IPS-NIHi11 (cell line): ENCODE measurements at places on chromosomes 2 and 18.

GRCh38 chr2:85435220-85435958, 16.9 kb downstream of the SH2D6 start:
- DNase-seq = no peak

DNA sequence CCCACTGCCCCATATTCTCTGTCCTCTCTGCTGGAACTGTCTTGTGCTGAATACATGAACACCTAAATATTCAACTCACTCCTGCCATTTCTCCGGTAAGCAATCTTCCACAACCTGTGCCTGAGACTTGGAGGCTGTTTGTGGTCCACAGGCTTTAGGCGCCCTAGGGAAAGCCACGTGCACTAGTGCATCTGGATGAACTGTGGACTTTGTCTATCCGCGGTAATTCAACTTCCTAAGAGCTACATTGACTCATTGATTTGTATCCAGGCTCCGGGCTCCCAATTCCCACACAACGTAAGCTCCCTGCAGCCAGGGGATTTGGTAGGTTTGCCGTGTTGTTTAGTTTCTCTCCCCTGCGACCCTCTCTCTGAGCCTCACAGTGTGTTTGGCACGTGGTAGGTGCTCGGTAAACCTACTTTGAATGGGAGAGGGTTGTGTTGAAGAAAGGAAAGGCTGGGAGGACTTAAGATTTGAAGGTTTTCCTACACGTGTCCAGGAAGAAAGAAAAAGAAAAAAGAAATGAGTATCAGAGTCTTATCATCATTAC, 718.2 kb downstream of the DPP10 start:
- DNase-seq = no peak

DNA sequence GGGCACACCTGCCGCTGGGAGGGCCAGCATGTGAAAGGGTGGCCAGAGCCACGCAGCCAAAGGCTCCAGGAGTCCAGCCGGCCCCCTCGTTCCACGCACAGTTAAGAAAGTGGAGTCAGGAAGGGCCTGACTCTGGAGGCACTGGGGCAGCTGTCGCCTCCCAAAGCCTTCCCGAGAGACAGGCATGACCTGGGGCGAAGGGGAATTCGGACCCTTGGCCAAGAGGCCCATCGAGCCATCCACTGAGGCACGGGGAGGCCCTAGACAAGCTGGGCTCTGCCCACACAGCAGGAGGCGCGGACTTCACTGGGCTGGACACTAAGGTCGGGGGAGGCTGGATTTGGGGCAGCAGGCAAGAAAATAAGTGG, 38.5 kb upstream of the SNED1 start:
- DNase-seq = peak; percentile 11

DNA sequence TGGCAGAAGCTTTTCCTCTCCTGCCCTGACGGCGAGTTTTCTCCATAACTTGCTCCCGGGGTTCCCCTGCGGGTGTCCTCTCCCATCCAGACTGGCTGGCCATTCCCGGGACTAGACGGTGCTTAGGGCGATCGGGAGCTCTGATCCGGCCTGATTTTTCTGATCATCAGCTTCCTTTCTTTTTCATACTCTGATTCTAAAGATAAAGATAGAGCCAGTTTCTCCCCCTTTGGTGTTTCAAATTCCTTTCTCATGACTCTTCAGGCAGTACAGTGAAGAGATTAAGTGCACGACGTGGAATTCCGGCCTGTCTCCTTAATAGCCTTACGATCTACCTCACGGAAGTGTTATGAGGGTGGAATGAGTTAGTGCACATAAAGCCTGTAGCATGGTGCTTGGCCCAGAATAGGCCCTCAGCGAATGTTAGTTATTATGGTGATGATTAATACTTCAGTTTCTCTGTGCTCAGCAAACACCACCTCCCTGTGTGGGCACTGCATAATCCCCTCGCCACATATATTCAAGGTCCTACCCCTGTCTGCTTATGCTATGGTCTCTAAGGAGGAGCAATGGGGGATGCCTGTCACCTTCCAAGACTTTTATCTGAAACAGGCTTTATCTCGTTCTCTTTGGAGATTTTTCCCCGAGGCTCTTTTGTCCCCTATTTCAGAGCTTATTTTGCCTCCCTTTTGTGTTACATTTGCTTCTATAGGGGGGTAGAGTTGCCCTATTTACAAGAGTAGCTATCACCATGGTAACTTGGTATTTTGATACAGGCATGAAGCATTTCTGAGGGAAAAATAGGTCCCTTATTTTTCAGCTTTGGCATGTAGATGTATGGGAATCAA, 254.8 kb downstream of the CDH2 start:
- peak; percentile 17 for DNase-seq

DNA sequence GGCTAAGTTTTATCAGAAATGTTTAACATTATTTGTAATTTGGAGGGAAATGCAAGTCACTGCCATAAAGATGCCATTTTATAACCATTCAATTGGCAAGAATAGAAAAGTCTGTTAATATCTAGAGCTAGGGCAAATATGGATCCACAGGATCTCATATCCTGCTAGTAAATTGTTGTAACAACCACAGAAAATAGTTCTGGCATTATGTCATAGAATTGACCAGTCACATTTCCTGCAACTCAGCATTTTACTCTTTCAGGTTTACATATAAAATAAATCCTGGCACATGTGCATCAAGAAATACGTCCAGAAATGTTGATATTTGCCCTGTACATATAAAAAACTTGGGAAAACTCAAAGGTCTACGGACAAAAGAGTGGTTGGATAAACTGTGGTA, 32.9 kb downstream of the OSBPL6 start:
- no peak for DNase-seq

- DNase-seq = peak; percentile 76
Observed at GRCh38 chr18:24514439-24514838, 54.0 kb downstream of the HRH4 start.

GRCh38 chr2:10449838-10450691, 1.9 kb upstream of the ODC1 start:
- no peak for DNase-seq

GRCh38 chr2:174336501-174337336, 2.0 kb downstream of the SP9 start:
- peak; percentile 69 for DNase-seq

DNA sequence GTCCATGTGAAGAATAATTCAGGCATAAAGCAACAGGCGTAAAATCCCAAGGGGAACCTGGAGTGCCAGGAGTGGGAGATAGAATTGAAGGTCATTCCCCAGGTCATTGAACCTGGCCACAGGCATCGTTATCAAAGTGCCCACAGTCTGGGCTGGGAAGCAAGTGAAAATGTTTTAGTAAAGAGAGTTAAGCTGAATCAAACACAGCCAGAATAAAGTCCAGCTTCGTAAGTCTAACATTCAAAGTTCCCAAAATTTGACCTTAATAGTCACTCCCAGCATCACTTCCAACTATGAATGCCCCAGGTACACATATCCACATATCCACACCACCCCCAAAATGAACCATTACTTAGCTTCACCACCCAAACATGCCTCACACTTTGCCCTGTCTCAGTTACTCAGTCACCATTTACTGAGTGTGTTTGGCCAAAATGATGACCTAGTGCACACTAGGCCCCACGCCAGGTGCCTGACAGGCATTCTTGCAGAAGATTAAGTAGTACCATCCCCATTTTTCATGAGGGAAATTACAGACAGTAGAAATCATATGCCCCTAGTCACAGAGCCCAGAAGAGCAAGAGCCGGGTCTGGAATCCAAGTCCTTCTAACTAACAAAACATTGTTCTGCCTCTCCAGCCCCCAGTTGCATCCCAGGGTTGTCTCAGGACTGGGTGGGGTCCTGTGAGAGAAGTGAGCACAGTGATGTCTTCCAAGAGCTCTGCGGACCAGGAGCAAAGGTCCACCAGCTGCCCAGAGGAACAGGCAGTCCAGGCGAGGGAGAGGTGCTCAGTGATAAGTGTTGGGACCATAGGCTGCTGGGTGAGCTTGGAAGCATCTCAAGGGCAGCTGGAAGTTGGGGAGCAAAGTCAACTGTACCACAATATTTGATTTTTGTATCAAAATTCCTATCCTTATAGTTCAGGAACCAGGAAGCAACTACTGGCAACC, 65.2 kb upstream of the MYCN start:
- no peak for DNase-seq

- no peak for DNase-seq
Observed at GRCh38 chr2:206784559-206785353, 19.4 kb downstream of the FASTKD2 start.

GRCh38 chr2:150697596-150697995, 210.1 kb upstream of the RND3 start:
- DNase-seq = no peak

DNA sequence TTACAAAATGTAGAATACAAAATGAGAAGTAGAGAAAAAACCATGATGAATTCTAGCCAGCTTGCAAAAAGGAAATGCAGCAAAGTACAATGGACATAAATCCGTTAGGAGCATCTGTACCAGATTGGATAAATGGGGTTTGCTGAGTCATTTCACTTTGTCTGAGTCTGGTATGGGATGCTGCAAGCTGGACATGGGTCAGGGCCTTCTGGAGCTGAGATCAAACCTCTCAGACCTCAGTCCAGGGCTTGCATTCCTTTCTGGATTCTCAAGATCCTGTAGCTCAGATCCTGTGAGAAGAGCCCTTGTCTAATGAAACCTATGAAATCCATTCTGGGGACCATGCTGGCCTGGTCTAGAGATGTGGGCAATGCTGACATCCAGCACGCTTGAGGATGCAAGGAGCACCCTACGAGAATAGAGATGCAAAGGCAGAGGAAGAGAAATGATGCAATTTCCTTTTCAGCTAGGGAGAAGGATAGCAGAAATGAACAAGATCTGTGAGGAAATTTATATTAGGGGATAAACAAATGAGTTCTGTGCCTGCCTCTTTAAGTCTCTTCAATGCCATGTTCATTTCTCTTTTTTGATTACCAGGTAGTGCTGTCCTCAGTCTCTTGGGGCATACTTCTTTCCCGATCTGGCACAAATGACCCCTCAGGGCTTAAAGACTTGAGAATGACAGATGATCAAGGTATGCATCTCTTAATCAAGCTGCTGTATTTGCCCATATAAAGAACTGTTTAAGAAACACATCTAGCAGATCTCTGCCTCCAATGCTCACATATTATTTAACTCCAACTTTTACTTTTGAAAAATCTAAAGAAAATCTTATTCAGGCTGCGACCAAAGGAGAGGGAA, 230.4 kb downstream of the MEIS1 start:
- no peak for DNase-seq

DNA sequence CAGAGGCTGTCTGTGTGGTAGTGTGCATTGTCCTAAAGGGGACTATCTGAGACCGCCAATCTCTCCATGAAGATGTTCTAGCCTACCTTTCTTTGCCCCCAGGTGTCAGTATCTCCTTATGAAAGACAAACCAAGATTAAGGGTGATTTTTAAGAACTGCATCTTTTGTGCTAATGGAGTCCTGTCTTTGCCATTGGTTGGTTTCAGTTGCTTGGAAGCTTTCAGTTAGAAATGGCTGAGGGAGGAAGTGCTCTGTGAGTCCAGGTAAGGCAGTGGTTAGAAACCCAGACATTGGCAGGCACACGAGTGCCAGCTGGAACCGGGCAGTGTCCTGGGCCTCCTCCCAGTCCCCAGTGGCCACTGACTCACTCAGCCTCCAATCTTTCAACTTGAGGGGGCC, 111.3 kb downstream of the DOCK10 start:
- no peak for DNase-seq

- peak; percentile 87 for DNase-seq
Observed at GRCh38 chr18:7566567-7567473, at the start of gene PTPRM. Gene PTPRM (plus strand): TSS chr18:7567316. CDS start chr18:7567819, 503 bp downstream.

DNA sequence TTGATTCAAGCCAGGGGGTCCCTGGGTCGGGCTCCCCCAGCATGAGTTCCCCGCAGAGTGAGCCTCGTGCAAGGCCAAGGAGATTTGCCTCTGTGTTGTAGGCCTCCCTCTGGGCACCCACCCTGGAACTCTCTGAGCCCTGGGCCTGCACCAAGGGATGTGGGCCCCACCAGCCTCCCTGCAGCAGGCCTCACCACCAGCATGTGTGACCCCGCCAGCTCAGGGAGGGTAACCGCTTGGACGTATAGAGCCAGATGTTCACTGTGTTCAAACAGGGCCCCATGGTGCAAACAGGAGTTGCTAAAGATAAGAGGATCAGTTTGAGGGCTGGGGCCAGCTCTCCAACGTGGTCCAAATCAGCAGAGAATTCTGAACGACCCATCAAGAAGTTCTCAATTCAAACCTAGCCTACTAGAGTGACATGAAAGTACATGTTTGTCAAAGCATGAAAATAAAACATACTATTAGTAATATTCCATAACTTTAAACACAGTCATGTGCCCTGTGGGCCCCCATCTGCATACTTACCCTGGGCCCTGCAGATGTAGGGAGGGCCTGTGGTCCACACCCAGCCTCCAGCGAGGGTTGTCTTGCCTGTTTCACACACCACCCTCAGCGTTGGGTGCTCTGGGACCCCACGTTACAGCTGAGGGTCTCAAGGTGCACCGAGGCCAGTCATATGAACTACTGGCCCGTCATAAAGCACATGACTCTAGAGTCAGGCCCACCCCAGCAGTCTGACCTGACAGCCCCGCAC, 5.5 kb upstream of the TUBB6 start:
- no peak for DNase-seq

GRCh38 chr2:136065907-136066306, 52.0 kb downstream of the CXCR4 start:
- no peak for DNase-seq

GRCh38 chr2:162424816-162425215, 80.9 kb downstream of the GCA start:
- DNase-seq = no peak

DNA sequence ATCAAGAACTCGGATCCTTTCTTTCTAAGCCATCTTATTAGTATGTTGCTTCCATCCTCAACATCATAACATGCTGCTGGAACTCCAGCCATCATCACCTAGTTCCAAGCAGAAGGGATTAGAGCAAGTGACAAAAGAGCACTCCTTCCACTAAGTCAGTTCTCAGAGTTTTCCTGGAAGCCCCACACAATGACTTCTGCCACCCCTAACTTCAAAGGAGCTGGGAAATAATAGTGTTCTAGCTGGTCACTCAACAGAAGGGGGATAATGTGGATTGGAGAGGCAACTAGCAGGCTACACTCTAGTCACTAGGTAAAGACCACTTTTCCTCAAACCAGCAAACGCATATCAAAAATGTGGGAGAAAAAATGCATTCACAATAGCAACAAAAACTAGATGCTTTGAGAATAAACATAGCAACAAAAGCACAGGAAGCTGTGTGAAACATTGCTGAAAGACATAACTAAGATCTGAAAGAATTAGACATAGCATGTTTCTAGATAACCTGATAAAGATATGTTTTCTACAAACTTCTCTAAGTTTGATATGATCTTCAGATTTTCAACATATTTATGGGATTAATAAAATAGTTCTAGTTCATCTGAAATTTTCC, 39.5 kb downstream of the COX7A2L start:
- no peak for DNase-seq

DNA sequence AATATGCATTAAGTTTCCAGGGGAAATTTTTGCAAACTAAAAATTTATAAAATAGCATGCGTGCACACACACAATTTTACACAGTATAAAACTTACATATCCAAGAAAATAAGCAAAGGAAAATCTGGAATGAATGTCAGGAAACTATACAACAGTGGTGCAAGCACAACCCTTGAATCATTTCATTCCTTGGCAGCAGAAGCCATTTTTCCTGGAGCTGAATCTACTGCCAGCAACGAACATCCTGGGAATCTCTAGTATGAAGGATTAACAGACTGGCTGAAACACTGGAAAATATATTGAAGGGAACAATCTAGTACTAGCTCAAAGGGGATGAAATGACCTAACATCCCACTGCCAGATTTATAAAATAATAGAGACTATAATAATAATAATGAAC, 235.3 kb downstream of the DYM start:
- no peak for DNase-seq
